Calu3 (cell line): ENCODE measurements at places on chromosomes 5 and 9. TPM values are rescaled to one million over a fixed set of nuclear protein-coding genes. Genes with fewer than 3 reads are reported as not detected.

The IFNA21 gene
- not detected in 2 replicates for total RNA-seq

The DBN1 gene
- 207 and 218 TPM in 2 replicates for total RNA-seq

The EPB41L4B gene
- total RNA-seq = 4.6 and 5.8 TPM in 2 replicates

The FCN1 gene
- not detected in 2 replicates for total RNA-seq

The CYSRT1 gene
- total RNA-seq = 3.0 and 3.6 TPM in 2 replicates

The SPINK5 gene
- total RNA-seq = 2.5 and 3.1 TPM in 2 replicates
